ENCODE measurements at places on chromosomes 7 and 10.

DNA sequence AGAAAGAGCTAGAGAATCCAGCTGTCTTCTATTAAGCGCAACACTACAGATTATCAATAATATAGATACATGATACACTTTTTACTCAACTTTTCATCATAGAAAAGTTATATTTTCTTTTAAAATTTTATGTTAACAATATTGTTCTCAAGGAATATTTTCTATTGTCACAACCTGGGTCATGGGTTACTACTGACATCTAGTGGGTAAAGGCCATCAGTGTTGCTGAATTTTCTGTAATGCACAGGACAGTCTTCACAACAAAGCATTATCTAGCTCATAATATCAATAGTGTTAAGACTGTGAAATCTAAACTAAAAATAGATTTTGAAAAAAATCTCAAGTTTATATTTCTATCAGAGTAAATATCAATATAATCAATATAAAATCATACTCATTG lies 209.8 kb downstream of the ZNF33B start:
- no peak for DNase-seq

GRCh38 chr10:89644967-89645741 lies at the start of gene PANK1:
Gene PANK1 (minus strand): TSS chr10:89645242. CDS start chr10:89644891, 351 bp downstream.
- DNase-seq = peak; percentile 93

DNA sequence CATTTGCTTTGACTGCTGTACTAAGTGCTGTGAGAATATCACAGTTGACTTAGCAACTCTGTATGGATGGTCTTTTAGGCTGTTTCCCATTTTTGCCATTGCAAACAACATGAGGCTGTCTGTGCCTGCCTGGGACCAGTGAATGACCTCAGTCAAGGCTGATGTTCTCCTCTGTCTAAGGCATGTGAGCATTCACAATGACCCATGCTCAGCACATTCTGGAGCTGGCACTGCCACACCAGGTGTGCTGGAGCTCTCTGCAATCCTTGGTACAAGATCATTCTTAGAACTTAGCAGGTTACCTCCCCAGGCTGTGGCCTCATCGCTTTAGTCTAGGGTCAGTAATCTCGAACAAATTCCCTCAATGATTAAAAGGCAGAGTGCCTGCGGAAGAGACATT lies 61.9 kb downstream of the SH3PXD2A start:
- DNase-seq = no peak

DNA sequence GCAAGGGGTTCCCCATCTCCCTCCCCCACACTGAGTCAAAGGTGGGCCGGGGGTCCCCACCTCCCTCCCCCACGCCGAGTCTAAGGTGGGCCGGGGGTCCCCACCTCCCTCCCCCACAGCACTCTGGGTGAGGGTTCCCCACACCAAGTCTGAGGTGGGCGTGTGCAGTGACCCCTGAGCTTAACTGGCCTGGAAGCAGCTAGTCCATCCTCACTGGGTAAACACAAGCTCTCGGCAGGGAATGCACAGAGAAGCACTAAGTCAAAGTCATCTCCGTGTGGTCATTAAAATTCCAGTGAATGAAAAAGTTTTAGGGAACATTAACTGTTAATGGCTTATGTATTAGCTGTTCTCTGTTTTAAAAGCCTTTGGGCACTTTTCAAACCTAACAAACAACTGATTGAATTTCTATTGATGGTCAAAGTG lies 43.7 kb upstream of the PRKAR1B start:
- DNase-seq = no peak

GRCh38 chr10:31618541-31619291 lies 299.7 kb downstream of the ZEB1 start:
- DNase-seq = no peak

DNA sequence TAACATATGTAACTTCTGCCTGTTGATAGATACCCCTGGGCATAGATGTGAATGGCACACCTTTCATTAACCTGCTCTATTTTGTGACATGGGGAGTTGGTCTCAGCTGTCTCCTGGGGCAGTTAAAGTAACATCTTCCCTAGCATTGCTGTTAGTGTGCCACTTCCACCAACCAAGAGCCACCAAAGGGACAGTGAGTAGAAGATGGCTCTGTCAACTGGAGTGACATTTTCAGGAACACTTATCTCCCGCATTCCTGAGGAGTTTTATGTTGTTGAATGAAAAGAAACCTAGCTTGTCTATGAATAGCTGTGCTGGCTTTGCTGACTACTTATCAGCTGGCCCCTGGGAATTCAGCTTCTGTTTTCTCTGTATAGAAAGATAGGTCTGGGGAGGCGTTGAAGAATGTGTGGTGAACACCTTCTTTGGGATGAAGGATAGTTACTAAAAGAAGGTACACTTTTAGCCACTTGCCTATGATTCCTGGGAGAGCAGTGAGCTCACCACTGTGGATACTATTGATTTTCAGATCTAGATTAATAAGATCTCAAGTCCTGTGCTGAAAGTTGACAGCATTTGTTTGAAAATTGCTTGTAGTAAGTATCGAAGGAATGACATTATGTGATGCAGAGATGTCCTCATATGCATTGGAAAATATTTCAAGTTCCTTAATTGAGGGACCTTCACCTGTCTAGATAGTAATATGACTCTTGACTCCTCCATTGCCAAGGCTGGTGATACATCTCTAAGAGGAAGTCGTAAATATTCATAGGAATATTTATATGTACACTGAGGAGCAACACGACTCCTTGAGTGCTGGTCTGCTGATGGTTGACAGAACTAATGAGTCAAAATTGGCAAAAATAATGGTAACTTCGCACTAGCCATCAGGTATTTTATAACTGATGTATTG lies 7.6 kb downstream of the STARD3NL start:
- no peak for DNase-seq

DNA sequence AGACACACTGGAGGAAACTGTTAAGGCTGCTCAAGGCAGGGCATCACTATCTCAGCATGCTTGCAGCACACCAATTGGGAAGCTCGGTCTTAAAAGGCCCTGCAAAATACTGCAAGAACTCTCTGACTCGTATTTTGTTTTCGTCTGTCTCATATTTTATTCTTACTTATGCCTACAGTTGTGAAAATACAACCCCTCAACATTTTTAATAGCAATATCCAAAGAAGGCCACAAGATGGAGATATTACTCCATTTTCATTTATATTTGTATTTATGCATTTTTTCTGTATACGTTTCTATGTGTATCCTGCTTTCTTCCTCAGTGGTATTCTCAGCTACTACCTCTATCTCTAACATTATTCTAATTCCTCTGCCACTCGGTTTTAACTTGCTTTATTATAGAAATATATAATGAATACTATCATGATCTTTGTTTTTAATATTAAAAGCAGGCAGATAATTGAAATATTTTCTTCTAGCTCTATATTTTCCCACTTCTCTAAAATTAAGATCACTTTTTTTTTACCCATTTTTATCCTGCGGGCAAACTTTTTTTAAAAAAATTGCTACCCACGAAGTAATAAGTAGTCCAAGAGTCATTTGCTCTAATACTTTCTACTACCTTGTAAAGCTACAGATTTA lies 10.0 kb downstream of the DNAJC1 start:
- no peak for DNase-seq

DNA sequence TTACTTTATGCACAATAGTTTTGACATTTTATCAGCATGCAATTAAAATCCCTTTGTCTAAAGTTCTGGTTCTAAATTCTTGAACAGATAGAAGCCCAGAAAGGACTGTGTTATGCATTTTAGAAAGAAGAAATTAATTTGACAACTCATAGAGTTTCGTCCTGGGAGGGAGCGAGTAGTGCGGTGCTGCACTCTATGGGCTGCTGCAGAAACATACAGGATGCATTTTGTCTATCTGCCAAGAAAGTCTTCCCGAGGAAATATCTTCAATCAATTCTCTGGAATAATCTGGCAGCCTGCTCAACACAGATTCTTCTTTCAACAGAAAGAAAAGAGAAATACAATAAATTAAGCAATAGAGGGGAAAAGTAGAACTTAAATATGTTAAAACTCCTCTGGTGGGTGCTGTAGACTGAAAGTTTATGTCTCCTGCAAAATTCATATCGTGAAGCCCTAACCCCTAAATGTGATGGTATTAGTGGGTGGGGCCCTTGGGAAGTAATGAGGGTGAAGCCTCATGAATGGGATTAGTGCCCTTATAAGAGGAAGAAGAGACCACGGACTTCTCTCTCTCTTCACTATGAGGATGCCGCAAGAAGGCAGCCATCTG lies 39.0 kb upstream of the IFRD1 start:
- peak; percentile 72 for DNase-seq

GRCh38 chr7:157715071-157715937 lies 378.5 kb downstream of the DNAJB6 start:
- DNase-seq = no peak

- no peak for DNase-seq
Measured at GRCh38 chr7:47954231-47954911, 6.1 kb upstream of the PKD1L1 start.

GRCh38 chr7:137266764-137267163 lies 76.8 kb downstream of the PTN start:
- no peak for DNase-seq

- no peak for DNase-seq
Measured at GRCh38 chr7:151756076-151756731, 120.7 kb downstream of the PRKAG2 start.

GRCh38 chr7:590731-591551 lies 71.3 kb upstream of the PDGFA start:
- DNase-seq = no peak

DNA sequence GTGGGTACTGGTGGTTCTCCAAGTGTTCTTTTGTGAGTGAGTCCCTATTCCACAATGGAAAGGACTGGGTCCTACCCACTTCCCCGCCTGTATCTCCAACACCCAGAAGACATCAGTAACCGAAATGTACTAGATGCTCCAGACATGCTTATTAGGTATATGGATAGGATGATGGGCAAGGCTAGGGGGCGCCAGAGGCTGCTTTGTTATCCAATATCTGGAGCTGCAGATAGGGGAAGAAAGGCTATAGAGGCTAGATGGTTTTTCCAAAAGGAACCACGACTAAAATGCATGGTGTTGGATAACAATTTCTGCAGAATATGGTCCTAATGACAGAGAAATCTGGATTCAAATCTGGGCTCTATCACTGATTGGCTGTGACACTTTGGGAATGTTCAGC lies 56.2 kb upstream of the TM9SF3 start:
- no peak for DNase-seq

DNA sequence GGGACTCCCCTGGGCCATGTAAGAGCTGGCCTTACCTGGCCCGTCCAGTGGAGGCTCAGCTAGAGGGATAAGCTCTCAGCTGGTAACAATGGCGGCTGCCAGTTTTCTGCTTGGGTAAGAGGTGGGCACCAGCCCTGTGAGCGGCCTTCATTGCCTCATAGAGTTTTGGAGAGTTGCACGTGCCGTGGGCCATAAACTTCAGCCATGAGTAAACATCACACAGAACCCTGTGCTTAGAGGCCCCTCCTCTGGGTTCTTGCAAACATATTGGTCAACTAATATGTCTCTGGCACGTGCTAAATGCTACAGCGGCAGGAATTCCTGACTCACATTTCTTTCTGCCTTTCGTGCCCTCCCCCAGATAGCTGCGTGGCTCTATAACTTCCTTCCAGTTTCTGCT lies 103.9 kb upstream of the LEP start:
- DNase-seq = no peak

DNA sequence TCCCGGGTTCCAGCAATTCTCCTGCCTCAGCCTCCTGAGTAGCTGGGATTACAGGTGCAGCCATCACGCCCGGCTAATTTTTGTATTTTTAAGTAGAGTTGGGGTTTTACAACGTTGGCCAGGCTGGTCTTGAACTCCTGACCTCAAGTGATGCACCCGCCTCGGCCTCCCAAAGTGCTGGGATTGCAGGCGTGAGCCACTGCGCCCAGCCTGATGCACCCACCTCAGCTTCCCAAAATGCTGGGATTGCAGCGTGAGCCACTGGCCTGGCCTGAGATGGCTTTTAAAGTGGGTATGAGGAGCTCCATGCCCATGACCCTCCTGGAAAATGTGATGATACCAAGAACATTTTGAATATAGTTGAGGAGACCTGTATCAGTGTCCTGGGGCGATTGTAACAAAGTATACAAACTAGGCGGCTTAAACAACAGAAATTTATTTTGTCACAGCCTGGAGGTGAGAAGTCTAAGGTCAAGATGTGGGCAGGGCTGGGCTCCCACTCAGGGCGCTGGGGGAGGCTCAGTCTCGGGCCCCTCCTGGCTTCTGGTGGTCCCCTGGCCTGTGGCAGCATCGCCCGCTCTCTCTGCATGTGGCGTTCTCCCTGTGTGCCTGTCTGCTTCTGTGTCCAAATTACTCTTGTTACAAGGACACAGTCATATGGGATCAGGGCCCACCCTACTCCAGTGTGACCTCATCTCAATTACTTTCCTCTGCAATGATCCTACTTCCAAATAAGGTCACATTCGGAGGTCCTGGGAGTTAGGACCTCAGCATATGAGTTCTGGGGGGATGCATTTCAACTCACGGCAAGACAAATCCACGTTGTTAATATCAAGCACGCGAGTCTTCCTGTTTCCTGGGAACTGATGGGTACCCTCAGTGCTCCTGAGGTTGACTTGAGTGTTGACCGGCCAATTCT lies 108.8 kb downstream of the ACTR3B start:
- no peak for DNase-seq

GRCh38 chr7:47764746-47765145 lies 182.8 kb upstream of the TNS3 start:
- DNase-seq = no peak

- DNase-seq = no peak
Measured at GRCh38 chr10:90675621-90676020, 182.2 kb downstream of the HTR7 start.

GRCh38 chr7:150737265-150738055 lies at the start of gene GIMAP5:
Gene GIMAP5 (plus strand): TSS chr7:150737418. CDS start chr7:150740885, 3,467 bp downstream.
- no peak for DNase-seq

GRCh38 chr7:26441611-26442277 lies 150.1 kb downstream of the SNX10 start:
- peak; percentile 57 for DNase-seq

DNA sequence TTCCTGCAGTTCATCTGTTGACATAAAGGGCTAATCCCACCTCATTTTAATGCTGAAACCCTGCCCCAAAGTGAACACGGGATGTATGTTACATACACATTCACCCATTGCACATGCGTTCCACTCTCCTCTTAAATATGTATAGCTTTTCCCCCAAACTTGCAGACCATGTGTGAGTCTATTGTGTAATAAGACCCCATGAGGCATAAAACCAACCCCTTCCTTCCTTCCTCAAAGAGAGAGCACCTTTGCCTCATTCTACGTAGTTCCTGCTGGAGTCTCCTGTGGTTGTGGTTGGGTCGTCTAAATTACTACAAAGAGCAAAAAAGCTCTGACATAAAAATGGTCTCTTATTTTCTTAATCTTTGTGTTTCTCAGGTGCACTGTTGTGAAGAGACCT lies 345.7 kb upstream of the KLF6 start:
- no peak for DNase-seq

- DNase-seq = no peak
Measured at GRCh38 chr10:84524435-84524834, 196.0 kb downstream of the CCSER2 start.

- DNase-seq = peak; percentile 44
Measured at GRCh38 chr10:104066945-104067344, 18.7 kb downstream of the COL17A1 start.

GRCh38 chr10:105973902-105974301 lies 1190.6 kb downstream of the SORCS1 start:
- DNase-seq = no peak

GRCh38 chr7:107130487-107131220 lies 38.1 kb upstream of the HBP1 start:
- no peak for DNase-seq
